ENCODE measurements at places on chromosomes 6 and 20.

- DNase-seq, result no peak
Measured at GRCh38 chr6:86192123-86192522, 549.4 kb upstream of the SYNCRIP start.

DNA sequence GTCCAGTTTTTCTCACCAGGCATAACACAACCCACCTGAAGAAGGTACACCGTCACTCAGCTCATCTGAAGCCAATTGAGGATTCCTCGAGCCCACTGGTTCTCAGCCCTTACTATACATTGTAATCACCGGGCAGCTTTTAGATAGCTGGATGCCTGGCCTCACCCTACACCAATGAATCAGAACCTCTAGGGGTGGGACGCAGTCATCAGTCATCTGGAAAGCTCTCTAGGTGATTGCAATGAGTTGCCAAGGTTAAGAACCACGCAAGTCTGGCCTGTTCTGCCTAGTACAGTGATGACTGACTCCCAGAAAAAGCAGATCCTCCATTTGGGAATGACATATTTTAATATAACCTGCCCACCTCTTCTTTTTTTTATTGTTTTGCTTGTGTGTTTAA lies 41.1 kb downstream of the MC3R start:
- no peak for DNase-seq

DNA sequence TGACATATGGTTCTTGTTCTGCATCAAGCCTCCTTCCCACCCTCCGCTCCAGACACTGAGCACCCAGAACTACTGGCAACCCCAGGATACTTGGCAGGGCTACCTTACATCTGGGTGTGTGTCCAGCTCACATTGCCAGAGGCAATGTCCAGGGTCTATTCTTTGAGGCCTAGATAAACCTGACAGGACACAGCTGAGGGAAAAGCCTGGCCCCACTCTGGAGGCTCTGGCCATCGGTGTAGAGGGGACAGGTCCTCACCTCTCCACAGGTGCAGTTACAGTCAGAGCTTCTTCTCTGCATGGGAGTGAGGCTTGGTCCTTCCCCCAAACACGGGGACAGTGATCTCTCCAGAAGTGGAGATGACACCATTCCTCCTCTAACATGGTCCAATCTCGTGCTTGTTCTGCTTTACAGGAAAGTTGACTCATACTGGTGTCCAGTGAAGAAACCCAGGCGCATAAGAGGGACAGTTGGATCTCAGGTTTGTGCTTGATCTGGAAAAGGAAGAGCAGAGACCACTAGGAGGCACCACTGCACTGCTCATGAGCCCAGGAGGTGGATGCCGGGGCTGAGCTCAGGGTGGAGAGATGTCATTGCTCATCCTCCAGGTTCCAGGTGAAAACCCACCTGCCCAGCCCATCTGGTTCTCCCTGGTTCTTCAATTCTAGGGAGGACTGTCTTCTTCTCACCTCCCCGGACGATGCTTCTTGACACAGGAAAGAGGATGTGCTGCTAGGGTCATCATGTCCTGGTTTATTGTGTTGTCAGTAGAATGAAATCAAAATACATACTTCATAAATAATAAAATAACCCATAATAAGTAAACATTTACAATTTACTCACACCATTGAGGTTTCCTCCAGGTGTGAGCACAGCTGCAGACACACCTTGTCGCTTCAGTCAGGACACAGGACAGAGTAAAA lies 14.7 kb downstream of the HLA-F start:
- peak; percentile 49 for DNase-seq

DNA sequence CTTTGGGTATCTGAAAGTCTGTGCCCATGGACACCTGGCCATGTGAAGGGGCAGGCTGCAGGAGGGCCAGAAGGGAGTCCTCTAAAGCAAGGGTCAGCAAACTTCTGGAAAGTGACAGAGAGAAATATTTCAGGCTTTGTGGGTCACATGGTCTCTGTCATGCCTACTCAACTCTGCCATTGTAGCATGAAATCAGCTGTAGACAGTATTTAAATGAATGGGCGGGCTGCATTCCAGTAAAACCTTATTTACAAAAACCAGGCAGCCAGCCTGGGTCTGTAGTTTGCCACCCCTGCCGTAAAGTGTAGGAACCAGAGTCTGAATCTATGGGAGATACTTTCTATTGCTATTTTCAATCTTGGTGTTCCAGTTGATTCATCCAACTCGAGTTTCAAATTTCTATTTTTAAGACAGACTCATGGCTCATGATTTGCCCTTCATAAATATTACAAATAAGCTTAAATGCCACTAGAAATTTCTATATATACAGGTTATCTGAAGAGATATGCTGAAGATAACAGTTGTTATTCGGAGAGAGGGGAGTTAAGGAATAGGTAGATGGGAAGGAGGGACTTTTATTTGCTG lies 19.0 kb upstream of the ADGRF4 start:
- no peak for DNase-seq

DNA sequence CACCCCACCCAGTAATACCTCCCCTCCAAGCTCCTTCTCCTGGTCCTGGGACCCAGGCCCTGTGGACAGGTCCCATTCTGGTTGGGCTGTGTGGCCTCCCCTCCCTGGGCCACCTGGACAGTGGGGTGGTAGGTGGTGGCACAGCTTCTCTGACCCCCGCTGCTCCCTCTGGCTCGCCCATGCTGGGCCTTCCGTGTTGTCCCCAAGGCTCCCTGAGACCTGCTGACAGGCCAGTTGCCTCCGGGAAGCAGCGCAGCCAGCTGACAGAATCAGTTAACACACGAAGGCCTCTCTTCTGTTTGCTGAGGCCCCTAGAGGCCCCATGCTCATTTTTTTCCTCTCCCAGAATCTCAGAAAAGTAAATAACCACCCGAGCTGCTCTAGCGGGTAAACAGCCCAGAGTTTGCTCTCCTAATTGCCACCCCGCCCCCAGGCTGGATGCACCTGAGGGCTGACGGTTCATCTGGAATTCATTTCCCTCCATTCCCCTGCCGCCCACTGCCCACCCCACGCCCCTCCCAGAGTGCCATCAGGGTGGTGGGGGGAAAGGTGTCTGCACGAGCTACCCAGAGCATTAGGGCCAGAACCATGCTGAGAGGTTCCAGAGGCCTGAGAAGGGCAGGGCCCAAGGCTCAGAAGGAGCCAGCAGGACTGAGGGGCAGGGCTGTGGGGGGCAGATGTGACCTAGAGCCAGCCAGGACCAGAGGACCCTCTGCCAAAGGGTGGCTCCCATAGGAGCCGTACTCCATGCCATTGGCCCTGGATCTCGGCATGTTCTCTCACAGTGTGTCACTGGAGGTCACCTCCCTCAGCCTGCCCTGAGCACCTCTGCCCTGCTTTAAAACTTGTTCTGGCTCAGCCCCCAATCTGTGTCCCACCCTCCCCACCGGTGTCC lies 157.5 kb downstream of the GRM4 start:
- DNase-seq, result no peak

GRCh38 chr20:22771706-22772105 lies 187.3 kb upstream of the FOXA2 start:
- DNase-seq, result no peak

DNA sequence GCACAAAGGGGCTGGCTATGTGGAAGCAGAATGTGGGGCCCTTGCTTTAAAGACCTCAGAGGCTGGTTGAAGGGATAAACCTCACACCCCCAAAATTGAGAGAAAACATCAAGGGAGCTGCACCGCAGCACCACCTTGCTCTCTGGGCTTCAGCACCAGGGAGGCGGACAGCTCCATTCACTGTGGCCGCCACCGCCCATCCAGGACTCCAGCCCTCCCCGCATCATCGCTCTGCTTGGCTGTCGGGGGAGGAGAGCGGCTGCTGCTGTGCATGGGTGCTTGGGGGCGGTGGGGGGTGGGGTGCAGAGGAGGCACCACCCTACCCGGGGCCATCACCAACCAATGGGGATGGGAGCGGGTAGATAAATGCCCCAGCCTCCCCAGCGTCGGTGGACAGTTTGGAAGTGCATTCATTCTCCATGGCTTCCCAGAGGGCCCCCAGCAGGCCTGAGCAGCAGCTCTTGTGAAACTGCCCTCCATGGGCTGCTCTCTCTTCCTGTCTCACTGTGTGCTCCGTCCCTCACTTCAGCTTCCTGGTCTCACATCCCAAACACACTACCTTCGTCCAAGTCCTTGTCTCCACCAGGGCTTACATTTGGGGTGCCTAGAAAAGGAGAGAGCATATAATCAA lies 75.7 kb upstream of the BHLHE23 start:
- no peak for DNase-seq

DNA sequence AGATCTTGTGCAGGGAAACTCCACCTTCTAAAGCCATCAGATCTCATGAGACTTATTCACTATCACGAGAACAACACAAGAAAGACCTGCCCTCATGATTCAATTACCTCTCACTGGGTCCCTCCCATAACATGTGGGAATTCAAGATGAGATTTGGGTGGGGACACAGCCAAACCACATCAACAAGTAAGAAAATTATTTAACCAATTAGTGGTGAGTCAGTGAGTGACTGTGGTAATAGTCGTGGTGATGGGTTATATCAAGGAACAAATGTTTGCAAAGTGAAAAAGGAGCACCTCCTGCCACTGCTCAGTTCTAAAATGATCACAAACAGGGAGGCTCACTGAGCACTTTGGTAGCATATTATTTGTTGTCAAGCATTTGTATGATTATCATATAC lies 20.6 kb downstream of the EPM2A start:
- DNase-seq, result no peak

- DNase-seq, result no peak
Measured at GRCh38 chr6:16635291-16635809, 125.9 kb downstream of the ATXN1 start.

GRCh38 chr6:53585208-53585900 lies 40.5 kb upstream of the GCLC start:
- no peak for DNase-seq

- no peak for DNase-seq
Measured at GRCh38 chr20:15772826-15773225, 800.4 kb downstream of the KIF16B start.

GRCh38 chr6:7685276-7685675 lies 40.6 kb upstream of the BMP6 start:
- no peak for DNase-seq

- no peak for DNase-seq
Measured at GRCh38 chr6:3252369-3252768, 6.4 kb upstream of the PSMG4 start.

GRCh38 chr20:7665376-7665775 lies 274.9 kb downstream of the HAO1 start:
- no peak for DNase-seq

GRCh38 chr6:158168040-158168289 lies at the start of gene SERAC1:
SERAC1 (minus strand) TSS chr6:158168262; CDS start chr6:158158363, 9,899 bp downstream.
- no peak for DNase-seq

- no peak for DNase-seq
Measured at GRCh38 chr6:13851803-13852202, 37.4 kb upstream of the MCUR1 start.

GRCh38 chr20:3071610-3072529 lies at the start of gene OXT:
OXT (plus strand) TSS chr20:3071620; CDS start chr20:3071656, 36 bp downstream.
- no peak for DNase-seq
